ENCODE measurements at places on chromosomes 6 and 20. TPM values are rescaled to one million over a fixed set of nuclear protein-coding genes. Genes with fewer than 3 reads are reported as not detected.

TJAP1 gene
- total RNA-seq = 38.5 TPM

PPP1R14C gene
- 0.15 TPM for total RNA-seq

SLC29A1 gene
- 33.5 TPM for total RNA-seq

LY6G6D gene
- not detected for total RNA-seq

PRELID3B gene
- total RNA-seq = 68.7 TPM

RIN2 gene
- not detected for total RNA-seq

BAG2 gene
- 8.8 TPM for total RNA-seq

OXT gene
- 0.61 TPM for total RNA-seq

MYB gene
- 52.6 TPM for total RNA-seq

GTF3C6 gene
- 100 TPM for total RNA-seq

SLC22A16 gene
- total RNA-seq = not detected

SLC35F1 gene
- not detected for total RNA-seq

APOM gene
- 1.9 TPM for total RNA-seq

EHMT2 gene
- 61.0 TPM for total RNA-seq

ASIP gene
- total RNA-seq = not detected

SLC17A1 gene
- 0.15 TPM for total RNA-seq

FABP7 gene
- total RNA-seq = not detected

NKAPL gene
- 0.17 TPM for total RNA-seq

ETV7 gene
- total RNA-seq = 10.0 TPM

SLC35D3 gene
- not detected for total RNA-seq

All from T-helper 1 cell treated with Interleukin-12 subunit alpha and Interleukin-12 subunit beta and Interleukin-4 antibody, amounts not matched to agents 30 ng/mL and 1 ng/mL, for 36 hours (primary cell).